ENCODE measurements at places on chromosomes 7 and 10.

DNA sequence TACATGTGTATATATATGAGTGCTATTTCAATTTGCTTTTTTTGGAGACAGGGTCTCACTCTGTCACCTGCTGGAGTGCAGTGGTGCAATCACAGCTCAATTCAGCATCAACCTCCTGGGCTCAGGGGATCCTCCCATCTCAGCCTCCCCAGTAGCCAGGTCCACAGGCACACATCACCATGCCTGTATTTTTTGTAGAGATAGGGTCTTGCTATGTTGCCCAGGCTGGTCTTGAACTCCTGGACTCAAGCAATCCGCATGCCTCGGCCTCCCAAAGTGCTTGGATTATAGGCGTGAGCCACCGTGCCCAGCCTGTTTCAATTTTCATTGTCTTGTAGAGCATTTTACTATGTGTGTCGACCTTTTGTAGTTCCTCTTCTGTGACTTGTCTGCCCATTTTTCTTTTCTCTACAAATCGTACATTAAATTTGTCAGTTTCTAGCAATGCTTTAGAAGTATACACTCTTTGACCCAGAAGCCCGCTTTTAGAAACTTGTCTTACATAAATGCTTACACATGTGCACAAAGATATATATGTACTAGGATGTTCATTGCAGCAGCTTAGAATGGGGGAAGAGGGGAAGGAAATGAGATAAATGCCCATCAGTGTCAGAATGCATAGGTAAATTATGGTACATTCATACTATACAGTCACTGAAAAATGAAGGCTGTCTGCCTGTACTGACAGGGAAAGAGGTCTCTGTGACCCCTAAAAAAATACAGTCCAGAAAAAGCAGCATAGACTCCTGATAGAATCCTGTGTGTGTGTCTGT lies 12.2 kb upstream of the RFC2 start:
- no peak for DNase-seq

DNA sequence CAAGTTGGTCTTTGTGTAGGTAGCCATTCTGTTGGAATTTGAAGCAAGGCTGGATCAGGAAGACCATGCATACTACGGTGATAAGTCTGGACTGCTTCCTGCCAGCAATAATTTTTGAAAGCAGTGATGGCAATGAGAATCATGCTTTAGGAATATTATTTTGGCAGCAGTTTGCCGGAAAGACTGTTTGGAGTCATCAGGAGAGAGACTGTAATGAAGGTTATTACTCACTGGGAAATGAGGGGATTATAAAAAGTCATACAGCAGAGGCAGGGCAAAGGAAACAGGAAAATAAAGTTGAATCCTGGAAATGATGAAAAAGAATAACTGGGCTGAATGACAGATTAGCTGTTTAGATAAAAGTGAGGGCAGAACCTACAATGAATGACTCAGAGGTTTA lies 1136.8 kb upstream of the AUTS2 start:
- no peak for DNase-seq

DNA sequence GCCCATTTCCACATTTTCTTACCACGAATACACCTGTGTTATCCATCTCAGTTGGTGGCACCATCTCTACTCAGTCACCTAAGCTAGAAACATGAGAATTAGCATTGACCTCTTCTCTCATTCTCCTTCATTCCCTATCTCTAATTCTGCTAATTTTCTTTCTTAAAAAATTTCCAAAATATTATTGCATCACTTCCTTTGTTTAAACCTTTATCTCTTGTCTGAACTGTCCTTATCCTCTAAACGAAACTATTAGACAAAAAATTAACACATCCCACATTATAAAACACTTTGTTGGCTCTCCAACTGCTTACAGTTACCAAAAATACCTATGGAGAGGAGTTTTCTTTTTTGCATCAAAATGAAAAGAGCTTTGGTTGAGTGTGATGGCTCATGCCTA lies 18.3 kb downstream of the TAF3 start:
- DNase-seq, result no peak

DNA sequence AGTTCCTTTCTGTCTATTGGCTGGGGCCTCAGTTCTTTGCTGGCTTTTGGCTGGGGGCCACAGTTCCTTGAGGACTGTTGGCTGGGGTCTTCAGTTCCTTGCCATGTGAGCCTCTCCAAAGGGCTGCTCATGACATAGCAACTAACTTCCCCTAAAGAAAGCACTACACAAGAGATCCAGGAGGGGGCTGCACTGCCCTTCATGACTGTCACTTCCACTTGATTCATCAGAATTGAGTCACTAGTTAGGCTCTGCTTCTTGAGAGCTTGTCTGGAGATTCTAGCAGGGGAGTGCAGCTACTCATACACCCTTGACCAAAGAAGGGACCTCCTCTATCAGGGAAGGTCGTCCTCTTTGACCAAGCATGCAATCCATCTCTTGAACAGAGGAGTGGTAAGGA lies 38.0 kb upstream of the MKX start:
- peak; percentile 16 for DNase-seq

DNA sequence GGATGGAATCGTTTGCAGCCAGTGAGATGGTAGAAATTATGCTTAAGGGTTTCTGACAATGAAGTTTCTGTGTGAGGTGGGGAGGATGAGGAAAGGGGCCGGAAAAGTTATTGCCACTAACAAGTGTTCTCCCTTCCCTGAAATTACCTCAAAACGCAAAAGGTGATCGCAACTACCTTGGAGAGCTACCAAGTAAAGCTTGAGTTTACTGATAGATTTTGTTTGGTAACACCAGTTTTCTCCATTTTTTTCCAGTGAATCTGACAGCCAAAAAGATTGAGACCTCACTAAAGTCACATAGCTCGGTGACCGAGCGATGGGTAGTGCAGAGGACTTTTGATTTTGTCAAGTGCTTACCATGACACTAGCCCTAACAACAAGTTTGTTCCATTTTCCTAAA lies 1.6 kb downstream of the SUV39H2 start:
- DNase-seq, result no peak

- no peak for DNase-seq
Measured at GRCh38 chr7:116429986-116430619, 69.4 kb upstream of the CAV2 start.

DNA sequence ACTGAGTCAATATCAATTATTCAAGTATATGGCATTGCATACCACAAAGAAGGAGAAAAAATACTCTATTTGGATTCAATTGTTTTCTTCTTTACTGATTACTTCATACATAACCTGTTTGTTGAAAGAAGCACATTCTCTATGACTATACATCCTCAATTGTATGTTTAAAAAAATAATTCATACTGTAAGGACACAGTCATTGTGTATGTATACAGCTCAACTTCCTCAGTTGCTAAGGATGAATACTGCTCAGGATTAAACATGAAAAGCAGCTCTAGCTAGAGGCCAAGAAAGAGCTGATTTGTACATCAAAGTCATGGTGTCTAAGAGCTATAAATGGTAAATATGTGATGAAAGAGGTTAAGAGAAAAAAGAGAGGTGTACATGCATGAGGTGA lies 15.8 kb upstream of the BPGM start:
- DNase-seq, result no peak

GRCh38 chr7:521221-522070 lies 1.8 kb upstream of the PDGFA start:
- no peak for DNase-seq

DNA sequence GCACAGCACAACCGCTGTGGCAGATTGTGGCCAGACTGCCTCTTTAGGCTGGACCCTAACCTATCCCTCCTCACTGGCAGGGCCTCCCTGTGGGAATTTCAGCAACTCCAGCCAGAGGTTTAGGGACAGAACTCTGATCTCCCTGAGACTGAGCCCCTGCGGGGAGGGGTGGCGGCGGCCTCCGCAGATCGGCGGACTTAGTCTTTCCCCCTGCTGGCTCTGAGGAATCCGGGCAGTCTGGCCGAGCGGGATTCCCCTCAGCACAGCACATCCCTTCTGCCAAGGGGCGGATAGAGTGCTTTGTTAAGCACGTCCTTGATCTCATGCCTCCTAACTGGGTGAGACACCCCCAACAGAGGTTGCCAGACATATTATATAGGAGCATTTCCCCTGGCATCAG lies 224.2 kb upstream of the NPY start:
- DNase-seq, result no peak

DNA sequence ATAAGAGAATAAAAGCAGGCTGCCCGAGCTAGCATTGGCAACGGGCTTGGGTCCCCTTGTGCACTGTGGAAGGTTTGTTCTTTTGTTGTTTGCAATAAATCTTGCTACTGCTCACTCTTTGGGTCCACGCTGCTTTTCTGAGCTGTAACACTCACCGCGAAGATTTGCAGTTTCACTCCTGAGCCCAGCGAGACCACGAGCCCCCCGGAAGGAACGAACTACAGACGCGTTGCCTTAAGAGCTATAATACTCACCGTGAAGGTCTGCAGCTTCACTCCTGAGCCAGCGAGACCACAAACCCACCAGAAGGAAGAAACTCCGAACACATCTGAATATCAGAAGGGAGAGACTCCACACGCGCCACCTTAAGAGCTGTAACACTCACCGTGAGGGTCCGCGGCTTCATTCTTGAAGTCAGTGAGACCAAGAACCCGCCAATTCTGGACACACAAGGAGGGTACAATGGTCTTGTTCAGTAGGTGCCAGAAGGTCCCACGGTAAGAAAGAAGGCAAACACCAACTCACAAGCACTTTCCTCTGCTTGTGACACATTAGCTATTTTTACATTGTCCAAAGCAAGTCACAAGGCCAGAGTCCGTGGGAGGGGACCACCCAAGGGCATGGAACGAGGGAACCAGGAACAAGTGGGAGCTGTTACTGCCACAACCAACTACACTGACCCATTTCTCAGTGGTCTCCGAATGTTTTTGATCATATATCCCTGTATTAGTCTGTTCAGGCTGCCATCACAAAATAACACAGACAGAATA lies 29.2 kb upstream of the CACUL1 start:
- DNase-seq, result no peak

GRCh38 chr7:39410582-39410981 lies 155.6 kb upstream of the YAE1 start:
- DNase-seq, result no peak

GRCh38 chr10:104279550-104280259 lies 10.7 kb downstream of the GSTO2 start:
- DNase-seq, result no peak

GRCh38 chr10:131577178-131577555 lies 265.6 kb upstream of the TCERG1L start:
- DNase-seq, result no peak

GRCh38 chr10:3510741-3511140 lies 274.3 kb downstream of the KLF6 start:
- no peak for DNase-seq

DNA sequence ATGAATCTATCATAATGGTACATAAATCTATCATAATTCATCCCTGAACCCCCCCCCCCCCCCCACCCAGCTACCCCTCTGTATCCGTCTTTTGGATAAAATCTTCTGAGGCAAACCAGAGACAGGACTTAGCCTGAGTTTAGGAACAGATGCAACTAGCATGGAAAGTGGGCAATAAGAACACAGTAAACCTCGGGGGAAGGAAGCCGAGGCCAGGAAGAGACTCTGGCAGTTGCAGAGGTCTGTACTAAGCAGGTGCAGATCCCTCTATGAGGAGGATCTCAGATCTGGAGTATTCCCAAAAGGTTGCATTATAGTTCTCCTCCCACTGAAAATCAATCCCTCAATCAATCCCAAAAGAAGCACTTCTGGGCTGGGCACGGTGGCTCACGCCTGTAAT lies 87.2 kb downstream of the EBF3 start:
- DNase-seq, result no peak

DNA sequence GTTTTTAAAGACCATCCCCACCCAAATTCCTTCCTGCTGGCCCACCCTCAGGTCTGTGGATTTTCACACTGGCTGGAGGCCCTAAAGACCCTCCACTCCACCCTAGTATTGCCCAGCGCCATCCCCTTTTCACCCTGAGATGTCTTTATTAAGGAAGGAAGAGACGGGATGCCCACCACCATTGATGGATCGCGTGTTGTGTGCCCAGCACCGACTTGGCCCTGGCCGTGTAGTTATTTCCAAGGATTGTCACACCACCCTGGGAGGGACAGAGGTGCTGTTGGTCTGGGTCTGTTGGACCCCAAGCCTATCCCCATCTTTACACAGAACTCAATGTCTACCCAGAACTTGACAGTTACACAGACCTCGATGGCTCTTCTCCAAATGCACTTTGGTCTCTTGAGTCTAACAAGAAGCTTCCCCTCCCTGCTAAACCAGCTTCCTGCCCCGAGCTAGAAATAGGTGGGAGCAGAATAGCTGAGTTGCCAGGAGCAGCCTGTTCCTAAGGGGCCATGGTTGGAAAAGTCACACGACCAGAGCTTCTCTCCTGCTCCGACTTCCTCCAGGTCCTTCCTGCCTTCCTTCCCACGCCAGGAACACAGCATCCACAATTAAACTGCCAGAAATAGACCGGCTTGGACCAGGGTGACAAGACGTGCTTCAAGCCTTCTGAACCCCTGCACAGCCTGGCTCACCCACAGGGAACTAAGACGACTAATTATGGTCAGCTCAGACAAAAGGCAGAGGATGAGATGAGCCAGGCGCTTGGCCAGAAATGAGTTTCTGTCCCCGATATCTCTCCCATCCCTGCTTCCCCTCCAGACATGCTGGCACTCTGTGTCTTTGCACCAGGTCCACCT lies 139.5 kb upstream of the CHST15 start:
- no peak for DNase-seq

DNA sequence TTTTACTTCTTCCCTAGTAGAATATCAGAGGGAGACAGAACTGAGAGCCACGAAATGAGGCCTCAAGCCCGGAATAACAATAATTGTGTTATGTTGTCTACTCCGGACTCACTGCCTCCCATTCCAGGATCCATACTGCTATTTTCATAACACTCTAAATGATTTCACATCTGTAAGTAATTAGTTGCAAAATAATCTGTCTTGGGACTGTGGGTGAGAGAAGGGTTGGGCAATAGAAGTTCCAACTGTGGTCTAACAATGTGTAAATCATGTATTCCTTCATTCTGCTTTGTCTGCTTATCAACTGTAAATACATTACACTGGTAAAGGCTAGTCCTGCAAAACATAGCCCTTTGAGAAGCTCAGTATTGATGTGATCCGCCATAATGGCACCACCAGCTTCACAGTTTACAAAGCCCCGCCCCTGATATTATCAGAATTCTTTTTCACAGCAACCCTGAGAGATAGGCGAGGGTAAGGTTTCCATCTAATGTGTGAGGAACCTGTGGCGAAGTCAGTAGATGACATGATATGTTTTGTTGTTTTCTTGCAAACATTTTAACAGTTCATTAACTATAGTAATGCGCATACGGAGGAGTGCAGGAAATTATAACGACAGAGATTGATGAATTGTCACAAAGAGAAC lies 265.7 kb upstream of the BMPER start:
- no peak for DNase-seq

- no peak for DNase-seq
Measured at GRCh38 chr10:64344211-64344610, 823.0 kb downstream of the REEP3 start.

- no peak for DNase-seq
Measured at GRCh38 chr10:23141995-23142394, 46.6 kb downstream of the MSRB2 start.

GRCh38 chr10:48287417-48288391 lies 13.2 kb upstream of the FRMPD2 start:
- DNase-seq, result no peak

Measured in activated CD4-positive, alpha-beta T cell treated with anti-CD3 and anti-CD28 coated beads, Interleukin-2, amount 50 U/mL, for 24 hours (primary cell).